ENCODE measurements at places on chromosomes 11 and 22.

DNA sequence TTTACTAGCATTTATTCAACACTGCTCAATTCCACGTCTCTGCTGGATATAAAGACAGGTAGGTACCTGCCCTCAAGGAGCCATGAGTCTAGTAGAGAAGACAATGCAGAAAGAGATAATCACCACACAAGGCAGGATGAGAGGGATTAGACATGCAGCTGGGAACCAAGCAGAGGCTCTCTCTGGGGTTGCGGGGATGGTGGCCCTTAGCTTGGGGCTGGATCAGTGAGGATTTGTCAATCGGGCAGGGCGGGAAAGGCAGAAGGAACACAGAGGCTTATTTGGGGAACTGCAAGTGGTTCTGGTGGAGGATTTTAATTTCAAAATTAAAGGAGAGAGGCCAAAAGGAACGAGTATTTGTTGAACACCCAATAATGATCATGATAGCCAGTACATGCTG is 8.5 kb upstream of the DMC1 start:
- no peak for DNase-seq

- no peak for DNase-seq
Observed at GRCh38 chr11:68954836-68955606, 25.8 kb downstream of the MRGPRD start.

DNA sequence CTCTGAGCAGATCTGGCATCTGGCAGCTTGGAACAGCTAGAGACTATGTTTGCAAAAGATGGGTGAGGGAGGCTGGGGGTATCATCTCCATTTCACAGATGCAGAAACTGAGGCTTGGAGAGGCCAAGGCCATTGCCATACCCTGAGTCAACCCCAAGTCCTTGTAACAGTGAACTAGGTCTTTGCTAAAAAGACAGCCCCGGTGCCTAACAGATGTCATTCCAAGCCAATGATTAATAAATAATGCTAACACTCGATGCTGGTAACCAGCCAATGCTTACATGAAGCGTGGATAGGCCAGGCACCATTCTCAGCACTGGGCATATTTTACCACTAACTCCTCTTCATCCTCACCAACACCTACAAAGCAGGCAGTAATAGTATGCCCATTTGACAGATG is 164.0 kb downstream of the MN1 start:
- DNase-seq = no peak

GRCh38 chr11:96986516-96986915 is 596.7 kb downstream of the JRKL start:
- DNase-seq = no peak

DNA sequence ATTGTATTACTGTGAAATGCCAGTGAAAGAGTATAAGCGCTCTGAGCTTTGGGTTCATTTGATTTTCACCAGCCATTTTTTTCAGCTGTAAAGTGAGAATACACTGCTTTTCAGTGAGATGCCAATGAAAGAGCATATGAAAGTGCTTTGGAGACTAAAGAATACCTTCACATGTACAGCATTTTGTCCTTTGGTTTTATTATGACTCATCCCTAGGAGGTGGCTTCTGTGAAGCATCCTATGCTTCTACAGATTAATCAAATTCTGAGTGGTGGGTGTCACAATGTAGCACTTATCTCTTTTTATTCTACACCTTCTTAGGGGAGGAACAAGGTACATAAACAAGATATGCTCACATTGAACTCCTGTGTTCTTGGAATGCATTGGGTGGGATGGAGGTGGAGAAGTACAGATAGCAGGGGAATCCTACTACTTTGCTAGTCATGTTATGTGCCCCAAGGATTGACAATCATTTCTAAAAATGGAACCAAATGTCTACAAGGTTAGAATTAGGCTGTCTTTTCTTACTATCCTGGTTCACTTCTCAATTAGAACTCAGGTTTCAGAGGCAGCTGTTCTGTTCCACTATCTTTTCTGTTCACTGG is 18.7 kb downstream of the TRIM44 start:
- DNase-seq = no peak

DNA sequence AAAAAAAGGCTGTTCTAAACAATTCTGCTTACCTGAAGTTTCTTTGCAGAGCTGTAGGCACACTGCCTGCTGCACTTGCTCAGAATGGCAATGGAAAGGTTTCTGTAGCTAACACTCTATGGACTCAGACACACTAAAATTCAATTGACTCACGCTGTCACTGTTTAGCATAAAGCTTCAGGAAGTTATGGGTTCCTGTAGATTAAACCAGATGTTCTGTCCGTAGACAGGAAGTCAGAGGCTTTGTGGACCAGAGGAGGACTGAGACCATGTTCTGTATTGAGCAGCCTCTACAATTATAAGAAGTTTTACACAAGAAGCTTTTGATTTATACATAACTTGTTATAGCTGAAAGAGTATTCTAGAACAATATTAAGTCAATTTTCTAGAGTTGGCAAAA is 70.4 kb downstream of the GLYATL1 start:
- no peak for DNase-seq

GRCh38 chr11:63802637-63803414 is 10.4 kb upstream of the SPINDOC start:
- DNase-seq = no peak

DNA sequence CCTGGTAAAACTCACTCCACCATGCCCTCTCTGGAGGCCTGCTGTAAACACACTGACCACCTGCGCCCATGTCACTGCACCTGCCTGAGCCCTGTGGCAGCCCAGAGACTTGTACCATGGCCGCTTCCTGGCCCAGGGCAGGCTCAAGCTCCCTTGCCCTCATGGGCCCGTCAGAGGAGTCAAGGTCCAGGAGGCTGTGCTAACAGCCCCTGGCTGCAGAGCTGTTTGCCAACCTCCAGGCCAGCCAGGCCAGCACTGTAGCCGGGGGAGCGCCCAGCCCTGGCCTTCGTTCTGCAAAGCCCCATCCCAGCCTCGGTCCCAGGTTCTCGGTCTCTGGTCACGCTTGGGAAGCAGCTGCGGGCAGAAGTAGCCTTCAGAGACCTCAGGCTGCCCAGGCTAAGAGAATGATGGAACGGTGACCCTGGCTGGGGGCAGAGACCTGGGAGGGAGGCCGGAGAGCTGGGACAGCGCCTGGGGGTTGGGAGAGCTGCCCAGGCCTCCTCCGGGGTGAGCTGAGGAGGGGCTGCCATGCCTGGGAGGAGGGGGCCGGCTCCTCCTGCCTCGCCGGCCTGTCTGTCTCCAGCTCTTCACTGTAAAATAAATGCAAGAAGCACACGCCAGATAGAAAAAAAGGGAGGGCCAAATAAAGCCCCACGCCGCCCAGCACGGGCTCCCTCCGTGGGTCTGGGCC is 11.9 kb upstream of the TCF20 start:
- DNase-seq = no peak

- DNase-seq = no peak
Observed at GRCh38 chr11:65867284-65868071, 5.1 kb downstream of the EFEMP2 start.

DNA sequence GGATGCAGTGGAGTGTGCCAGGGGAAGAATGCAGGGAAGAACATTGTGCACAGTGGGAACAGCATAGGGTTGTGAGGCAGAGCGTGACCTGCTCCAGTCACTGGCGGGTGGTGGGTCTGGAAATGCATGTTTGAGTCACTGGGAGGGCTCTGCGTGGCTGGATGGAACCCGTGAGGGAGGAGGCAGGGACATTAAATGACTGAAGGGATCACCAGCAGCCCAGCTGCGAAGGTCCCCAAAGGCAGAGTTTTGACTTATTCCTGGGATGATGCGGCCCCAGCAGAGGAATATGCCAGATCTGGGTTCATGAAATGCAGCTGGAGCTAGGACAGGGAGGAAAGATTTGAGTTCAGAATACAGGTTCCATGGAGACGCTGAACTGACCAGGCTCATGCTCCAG is 104.0 kb upstream of the FGF3 start:
- no peak for DNase-seq

GRCh38 chr11:126188332-126189108 is 22.9 kb downstream of the RPUSD4 start:
- no peak for DNase-seq

DNA sequence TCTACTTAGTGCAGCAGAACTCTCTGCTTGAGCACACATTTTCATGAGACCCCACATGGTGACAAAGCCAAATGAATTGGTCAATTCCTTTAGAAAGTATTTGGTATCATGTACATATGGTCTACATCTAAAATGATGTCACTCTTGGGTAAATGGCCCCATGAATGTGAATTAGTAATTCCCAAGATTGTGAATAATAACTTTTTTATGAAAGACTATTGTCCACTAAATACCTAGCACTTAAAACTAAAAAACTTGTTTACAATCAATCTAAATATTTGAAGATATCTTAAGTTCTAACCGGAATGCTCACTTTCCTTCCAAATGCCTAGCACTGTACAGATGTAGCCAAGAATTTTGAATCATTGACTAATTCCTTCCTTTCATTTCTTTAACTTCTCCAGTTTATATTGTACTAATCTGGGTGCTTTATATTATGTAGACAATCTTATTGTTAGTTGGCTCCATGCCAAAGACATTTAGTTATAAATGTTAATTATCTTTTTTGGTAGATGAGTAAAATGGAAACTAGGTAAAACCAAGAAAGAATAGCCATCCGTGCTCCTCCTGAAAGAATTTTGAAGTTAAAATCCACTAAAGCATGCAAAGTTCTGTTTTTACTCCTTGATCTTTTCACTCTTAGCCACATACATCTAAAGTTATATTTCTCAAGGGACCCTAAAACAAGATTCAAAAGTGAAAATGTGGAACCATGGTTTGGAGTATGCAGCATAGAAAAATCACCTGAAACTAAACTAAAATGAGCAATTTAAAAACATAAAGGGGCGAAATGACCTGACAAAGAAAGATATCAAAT is 145.0 kb upstream of the ARHGAP20 start:
- no peak for DNase-seq

DNA sequence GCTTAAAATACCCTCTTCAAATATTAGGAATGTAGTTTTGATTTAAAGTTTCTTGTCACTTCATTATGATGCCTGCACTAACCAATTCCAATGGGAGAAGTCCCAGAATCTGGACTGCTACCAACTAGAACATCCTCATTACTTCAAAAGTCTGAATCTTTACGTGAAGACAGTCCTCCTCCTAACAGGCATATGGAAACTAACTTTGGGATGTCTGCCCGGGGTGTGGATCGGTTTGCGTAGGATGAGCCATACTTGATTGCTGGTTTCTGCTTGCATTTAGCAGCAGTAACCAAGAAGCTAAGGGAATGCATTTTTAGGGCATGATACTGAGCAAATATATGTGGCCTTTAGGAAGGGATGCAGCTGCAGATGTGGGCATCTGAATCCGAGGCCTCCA is 177.1 kb downstream of the LRRC4C start:
- no peak for DNase-seq

DNA sequence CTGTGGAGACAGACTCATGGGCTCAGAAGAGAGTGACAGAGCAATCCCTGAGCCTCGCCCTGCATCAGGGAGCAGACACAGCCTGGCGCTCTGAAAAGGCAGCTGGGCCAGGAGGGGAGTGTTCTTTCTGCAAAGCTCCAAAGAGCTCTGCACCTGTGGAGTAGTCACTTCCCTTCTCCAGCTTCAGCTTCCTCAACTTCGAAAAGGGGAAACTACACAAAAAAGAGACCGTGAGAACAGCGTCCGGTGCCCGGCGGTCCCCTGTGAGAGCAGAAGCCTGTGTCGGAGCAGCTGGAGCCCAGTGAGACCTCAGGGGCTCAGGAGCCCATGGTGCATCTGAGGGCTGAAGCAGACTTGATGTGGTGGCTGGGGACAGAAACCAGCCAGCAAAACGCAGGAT is 35.1 kb downstream of the TP53I11 start:
- no peak for DNase-seq

DNA sequence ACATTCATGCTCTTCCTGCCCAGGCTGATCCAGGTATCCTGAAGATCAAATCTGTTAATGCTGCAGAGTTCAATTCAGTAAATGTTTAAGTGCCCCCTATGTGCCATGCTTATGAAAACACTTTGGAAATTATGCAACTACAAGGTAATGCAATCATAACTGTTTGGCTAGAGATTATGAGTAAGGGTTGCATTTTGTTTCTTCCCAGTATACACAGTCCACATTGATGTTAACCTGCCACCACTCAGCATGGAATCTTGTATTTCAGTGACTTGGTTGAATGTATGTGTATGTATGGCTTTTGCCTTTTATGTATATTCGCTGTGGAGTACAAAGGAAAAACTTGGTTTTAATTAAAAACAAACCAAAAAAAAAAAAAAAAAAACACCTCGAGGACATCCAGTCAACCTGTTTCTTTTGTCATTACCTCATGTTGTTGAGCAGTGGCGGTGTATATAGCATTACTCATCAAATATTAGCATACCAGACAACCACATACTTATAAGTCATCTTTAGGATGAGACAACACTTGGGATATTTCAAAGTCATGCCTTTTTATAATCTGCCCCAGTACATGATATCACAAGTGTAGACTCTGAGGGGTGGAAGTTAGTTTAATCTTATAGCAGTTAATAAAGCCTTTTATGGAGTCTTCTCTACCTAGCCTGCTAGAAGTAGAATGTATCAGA is 86.1 kb upstream of the HORMAD2 start:
- no peak for DNase-seq

GRCh38 chr11:76371170-76371569 is 9.8 kb downstream of the THAP12 start:
- DNase-seq = no peak

DNA sequence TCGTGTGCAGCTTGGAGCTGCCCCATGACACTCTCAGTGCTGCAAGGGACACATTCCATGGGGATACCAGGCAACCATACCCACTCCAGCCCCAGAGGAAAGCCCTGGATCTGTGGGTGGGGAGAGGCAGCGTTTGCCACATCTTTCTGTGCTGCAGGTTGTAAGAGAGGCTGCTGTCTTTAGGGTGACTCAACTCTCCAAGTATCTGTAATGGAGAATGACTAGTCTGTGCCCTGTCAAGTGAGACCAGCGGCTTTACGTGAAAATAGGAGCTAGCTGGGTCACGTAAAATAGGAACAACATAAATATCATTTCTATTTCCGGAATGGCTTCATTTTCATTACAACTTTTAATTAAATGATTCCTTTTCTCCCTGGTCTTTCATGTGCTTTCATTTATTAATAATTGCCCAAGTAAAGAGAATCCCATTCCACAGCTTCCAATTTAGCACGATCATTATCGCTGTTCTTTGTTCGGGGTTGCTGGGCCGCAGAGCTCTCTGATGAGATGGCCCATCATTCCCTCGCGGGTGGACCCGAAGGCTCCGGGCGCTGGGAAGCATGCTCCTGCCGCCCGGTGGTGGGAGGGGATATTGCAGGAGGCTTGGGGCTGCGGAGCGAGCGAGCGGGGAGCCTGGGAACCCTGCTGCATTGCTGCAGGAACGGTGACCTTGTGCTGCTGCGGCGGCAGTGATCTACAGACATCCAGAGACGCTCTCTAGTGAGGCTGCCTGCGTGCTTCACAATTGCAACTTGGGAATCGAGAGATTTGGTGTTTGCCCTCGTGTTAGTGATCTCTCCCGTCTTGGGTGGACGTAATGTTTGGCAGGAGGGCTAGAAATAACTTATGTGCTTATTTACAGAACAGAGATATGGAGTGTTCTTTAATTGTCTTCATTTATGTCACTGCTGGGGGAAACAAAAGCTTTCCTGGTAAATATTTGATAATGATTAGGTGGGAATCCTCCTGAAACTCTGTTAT is 10.6 kb downstream of the SLC6A5 start:
- no peak for DNase-seq
